ENCODE measurements at places on chromosomes 16 and 17. TPM values are rescaled to one million over a fixed set of nuclear protein-coding genes. Genes with fewer than 3 reads are reported as not detected.
A peak's percentile ranks its signal among the peaks of the same experiment; 100 is the strongest.

DNA sequence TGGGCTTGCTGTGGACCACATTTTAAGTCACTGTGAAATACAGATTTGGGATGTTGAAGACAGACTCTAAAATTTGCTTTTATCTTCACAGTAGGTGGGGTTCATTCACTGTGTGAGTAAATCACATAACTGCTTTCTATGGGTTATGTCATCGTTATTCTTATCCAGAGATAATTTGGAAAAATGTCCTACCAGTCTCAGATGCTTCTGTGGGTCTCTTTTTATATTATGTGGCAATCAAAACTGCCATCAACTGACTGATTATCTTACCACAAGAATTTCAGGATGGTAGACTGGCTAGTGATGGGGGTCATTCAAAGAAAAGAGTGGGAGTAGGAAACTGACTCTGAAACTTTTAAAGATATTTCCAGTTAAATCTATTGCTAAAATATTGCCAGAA lies 3.1 kb downstream of the HSBP1 start:
- DNase-seq = no peak

- DNase-seq = peak; percentile 75
These were observed 14.9 kb downstream of the ELAC2 start for GRCh38 chr17:13002761-13003453.

GRCh38 chr16:50677351-50677750 lies 3.8 kb downstream of the SNX20 start:
- no peak for DNase-seq

The SLC2A4 gene
- polyA plus RNA-seq = 127 TPM

Measured in psoas muscle (tissue), 8 donors.